ENCODE measurements at places on chromosomes 2 and 18.

GRCh38 chr18:68340606-68341005 is 374.3 kb downstream of the TMX3 start:
- DNase-seq, result no peak

DNA sequence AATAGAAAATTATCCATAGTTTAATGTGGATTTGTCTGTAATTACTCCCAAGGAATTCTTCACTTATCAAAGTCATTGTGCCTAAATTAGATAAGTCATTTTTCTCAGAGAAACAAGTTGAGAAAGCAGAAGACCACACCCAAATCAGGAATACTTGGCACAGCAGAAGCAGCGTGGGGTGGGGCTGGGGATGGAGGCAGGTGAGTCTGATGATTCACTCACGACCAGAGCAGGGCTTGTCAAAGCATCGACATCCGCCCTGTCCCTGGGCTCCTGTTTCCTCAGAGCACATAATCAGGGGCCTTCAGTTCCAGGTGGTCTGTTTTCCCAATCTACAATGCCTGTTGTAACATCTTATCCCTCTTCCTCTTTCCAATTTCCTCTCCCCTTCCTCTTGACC is 31.5 kb upstream of the COLEC12 start:
- DNase-seq, result no peak

DNA sequence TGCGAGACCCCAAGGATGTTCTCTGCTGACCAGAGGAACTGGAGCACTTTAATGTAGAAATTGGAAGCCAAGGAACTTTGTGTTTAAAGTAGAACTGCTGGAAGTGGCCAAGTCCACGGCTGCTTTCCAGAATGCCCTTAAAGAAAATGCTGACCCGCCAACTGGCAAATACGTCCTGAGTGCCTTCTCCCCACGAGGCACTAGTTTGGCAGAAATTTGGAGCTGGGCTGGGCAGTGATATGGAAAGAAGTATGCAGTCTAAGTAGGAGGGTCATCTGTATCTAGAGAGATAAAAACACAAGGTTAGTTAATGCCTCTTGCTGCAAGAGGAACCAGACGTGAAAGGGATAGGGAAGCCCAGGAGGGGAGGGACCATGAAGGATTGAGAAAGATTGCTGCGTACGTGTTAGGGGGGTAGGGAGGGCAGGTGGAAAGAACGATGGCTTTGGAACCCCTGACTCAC is 59.3 kb upstream of the RFX8 start:
- no peak for DNase-seq

DNA sequence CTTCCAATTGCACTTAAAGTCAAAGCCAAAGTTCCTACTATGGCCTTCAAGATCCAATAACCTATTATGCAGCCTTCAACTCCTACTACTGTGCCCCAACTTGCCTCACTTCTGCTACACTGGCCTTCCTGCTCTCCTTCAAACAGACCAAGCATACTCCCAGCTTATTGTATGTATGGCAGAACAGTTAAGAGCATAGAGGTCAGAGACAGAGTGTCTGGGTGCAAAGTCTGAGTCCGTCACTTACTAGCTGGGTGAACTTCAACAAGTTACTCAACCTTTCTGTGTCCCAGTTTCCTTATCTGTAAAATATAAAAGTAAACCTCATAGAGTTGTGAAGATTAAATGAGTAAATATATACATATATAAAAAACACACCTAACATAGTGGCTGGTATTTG is 37.2 kb downstream of the YES1 start:
- DNase-seq, result no peak

DNA sequence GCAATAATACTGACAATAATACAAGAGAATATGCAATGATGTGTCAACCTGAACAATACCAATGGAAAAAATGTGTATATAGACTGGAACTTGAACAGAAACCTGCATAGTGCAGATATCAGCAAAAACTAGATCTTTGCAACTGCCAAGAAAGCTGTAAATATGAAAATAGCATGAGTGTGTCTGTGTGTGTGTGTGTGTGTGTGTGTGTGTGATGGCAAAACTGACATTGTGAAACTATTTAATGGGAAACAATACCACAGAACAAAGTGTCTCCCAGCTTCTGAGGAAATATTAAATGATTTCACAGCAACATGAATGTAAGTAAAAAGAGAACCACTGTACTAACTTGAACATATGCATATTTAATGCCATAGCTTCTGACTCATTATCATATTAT is 558.2 kb upstream of the LINC00305 start:
- DNase-seq, result no peak

DNA sequence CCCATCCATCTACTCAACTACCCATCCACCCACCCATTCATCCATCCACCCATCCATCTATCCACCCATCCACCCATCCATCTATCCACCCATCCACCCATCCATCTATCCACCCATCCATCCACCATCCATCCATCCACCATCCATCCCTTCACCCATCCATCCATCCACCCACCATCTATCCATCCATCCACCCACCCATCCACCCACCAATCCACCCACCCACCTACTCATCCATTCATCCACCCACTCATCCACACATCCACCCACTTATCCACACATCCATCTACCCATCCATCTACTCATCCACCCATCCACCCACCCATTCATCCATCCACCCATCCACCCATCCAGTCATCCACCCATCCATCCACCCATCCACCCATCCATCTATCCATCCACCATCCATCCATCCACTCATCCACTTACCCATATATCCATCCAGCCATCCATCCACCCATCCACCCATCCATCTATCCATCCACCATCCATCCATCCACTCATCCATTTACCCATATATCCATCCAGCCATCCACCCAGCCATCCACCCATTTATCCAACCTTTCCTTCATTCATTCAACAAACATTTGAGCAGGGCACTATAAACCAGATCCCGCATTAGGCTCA is 2.1 kb upstream of the NGEF start:
- DNase-seq, result no peak

DNA sequence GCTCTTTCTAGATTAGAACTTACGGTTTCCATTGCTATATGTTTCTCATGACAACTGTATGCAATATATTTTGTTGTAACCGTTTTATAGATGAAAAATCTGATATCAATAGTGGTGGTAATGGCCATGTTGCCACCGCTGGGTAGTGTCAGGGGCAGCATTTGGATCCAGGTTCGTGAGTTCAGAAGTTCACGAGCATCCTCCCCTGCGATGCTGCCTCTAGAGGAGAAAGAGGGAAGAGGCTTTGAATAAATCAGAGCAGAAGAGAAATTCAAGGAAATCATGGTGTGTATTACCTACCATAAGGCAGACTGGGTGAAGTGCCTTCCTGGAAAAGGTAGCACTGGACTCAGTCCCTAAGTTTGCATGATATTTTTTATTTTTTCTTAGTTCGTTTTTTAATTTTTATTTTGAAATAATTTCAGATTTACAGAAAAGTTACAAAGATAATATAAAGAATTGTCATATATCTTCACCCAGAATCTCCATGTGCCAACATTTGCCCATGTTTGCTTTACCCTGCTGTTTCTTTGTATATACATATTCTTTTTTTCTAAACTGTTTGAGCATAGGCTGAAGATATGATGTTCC is 3.3 kb upstream of the ZBTB7C start:
- DNase-seq, result peak; percentile 24

GRCh38 chr2:185318271-185318724 is 420.3 kb upstream of the FSIP2 start:
- no peak for DNase-seq

- DNase-seq, result no peak
Observed at GRCh38 chr18:1018181-1018681, 113.6 kb downstream of the ADCYAP1 start.

DNA sequence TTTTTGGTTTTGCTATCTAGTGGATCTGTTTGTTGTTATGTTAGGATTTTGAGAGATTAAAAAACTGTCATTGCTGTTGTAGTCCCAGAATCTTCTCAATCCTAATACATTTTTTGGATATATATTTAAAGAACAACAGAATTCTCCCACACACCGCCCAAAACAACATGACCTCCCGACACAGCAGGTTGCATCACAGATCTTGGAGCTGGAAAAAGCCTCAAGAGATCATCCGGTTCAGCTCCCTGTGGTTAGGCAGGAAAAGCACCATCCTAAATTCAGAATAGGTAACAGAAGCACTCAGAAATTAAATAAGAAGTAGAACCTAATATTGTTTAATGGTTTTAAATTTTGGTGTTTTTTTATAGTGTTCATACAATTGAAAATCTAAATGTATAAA is 251.4 kb upstream of the STON1 start:
- no peak for DNase-seq

GRCh38 chr18:75208155-75208835 is 644 bp downstream of the PTGR3 start:
- DNase-seq, result peak; percentile 55

DNA sequence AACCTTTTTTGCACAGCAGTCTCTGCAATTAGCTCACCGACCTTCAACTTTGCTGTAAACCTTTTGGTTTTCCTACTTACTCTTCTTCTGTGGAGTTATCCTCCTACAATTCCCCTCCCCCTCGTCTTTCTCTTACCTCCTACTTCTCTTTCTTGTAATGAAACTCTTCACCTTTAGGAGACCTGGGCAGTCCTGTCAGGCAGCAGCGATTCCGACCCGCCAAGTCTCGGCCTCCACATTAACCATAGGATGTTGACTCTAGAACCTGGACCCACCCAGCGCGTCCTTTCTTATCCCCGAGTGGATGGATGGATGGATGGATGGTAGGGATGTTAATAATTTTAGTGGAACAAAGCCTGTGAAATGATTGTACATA is 8.3 kb downstream of the TBR1 start:
- no peak for DNase-seq

DNA sequence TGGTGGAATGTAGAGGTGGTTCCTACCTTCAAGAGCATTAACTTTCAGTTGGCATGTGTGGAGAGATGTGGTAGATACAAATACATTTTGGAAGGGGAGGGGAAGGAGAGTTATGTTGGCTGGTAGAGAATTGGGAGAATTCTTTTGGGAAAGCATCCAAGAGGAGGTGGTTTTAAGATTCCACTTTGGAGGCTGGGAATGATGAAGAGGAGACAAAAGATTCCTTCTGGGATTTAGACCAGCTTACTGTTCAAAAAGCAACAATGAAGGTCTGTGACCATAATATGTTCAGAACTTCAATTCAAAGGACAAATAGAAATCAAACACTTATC is 120.8 kb upstream of the FOSL2 start:
- no peak for DNase-seq

- no peak for DNase-seq
Observed at GRCh38 chr2:10934979-10935350, 23.2 kb downstream of the KCNF1 start.

All from dermis microvascular lymphatic vessel endothelial cell (primary cell).